GDM1 (cell line): ENCODE measurements at places on chromosomes 2 and 18.

DNA sequence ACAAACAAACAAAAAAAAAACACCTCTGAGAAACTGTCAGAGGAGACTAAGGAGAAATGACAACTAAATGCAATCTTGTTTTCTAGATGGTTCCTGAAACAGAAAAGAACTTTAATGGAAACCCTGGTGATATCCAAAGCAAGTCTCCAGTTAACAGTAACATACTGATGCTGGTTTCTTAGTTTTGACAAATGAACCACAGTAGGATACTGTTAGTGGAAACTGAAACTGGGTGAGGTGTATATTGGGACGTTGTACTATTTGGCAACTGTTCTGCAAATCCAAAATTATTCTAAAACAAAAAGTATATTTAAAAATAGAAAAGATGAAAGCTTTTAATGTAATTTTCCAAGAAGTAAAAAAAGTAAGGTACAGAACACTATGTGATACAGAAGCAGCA, 11.4 kb downstream of the SESTD1 start:
- no peak for DNase-seq

DNA sequence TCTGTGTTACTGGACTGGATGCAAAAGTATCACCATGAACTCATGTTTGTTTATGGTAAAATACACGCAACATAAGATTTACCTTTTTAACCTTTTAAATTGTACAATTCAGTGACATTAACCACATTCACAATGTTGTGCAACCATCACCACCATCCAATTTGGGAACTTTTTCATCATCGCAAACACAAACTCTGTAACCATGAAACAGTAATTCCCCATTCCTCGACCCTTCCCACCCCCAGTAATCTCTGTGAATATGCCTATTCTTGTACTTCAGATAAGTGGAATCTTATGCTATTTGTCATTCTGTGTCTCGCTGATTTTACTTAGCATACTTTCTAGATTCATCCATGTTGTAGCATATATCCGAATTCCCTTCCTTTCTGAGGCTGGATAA, 31.1 kb upstream of the EPAS1 start:
- DNase-seq = no peak

GRCh38 chr18:76503649-76504386, 8.8 kb upstream of the ZNF516 start:
- no peak for DNase-seq

DNA sequence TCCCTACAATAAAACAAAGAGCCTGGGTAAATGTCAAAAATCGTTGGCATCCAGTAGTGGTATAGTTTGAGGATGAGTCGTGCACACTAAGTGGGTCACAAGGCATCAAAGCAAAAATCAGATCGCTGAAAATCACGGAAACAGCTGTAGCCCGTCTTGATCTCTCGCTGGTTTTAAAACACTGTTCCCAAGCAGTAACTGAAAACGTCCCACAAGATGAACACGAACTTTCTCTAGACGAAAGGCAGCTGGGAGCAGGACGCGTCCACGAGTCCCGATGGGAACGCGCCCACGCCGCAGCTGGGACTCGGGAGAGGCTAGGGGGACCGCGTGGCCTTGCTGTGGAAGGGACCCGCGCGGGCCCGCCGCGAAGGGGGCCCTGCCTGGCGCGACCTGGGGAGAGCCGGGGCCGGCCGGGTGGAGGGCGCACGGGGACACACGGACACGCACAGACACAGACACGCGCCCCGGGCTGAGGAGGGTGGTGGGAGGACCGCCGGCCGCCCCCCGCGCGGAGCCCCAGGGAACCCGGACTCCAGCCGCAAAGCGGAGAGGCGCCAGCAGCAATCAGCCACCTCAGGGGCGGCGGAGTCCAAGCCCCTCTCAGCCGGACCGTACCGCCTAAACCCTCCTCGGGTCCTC, 651 bp downstream of the STK17B start:
- peak; percentile 2 for DNase-seq

- DNase-seq = no peak
These were observed 142.7 kb downstream of the CYP26B1 start for GRCh38 chr2:72004976-72005375.
